ENCODE measurements at places on chromosomes 13 and 19. TPM values are rescaled to one million over a fixed set of nuclear protein-coding genes. Genes with fewer than 3 reads are reported as not detected.
A peak's percentile ranks its signal among the peaks of the same experiment; 100 is the strongest.

BEST2 gene
- total RNA-seq = 10.4 TPM

GRCh38 chr19:45147835-45148676, 12.7 kb downstream of the NKPD1 start:
- H3K36me3 ChIP-seq = no peaks in the 10 kb centered on the region
- peaks cover 22% of the 10 kb centered on the region for H3K27me3 ChIP-seq
- peak; percentile 77 for DNase-seq
- no peaks in the 10 kb centered on the region for H3K4me1 ChIP-seq
- H3K4me3 ChIP-seq = no peak overlapping the region
- no peak overlapping the region for H3K27ac ChIP-seq

DNA sequence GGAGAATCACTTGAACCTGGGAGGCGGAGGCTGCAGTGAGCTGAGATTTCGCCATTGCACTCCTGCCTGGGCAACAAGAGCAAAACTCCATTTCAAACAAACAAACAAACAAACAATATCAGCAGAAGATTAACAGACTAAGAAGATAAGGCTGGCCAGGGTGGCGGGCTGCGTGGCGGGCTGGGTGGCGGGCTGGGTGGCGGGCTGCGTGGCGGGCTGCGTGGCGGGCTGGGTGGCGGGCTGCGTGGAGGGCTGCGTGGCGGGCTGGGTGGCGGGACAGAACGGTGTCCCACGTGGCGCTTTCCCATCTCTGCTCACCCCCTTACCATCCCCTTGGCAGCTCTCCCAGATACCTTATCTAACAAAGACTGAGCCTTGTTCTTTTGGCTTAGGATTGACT, 196.2 kb downstream of the COL4A1 start:
- DNase-seq = no peak
- H3K4me1 ChIP-seq = no peaks in the 10 kb centered on the region
- no peak overlapping the region for H3K4me3 ChIP-seq
- H3K36me3 ChIP-seq = no peaks in the 10 kb centered on the region
- no peaks in the 10 kb centered on the region for H3K27me3 ChIP-seq

DNA sequence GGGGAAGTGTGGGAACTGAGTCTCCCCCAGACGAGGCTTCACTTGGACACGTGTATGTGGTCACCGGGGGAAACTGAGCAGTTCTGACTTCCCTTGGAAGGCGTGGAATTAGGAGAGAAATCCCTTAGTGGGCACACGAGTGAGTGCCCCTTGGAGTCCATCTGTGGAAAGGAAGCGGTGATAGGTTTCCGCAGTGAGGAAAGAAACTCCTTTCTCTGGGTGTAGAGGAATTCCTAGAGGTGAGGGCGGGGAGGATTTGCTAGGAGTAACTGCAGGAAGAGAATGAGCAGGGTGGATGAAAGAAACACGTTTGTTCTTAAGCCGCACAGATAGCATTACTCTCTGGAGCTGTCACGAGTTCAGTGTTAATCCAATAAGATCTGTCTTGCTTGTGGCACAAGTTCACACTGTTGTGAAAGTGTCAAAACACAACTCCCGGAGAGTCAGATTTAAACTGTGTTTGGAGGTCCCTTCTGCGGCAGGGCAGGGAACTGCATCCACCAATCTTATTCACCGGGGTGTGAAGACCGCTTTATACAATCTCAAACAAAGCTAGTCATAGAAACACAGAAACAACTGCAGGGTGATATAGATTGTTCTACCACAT, 1.2 kb downstream of the KL start:
- H3K4me3 ChIP-seq = peak overlapping the region; percentile 60
- no peak overlapping the region for H3K27ac ChIP-seq
- H3K27me3 ChIP-seq = peaks cover 63% of the 10 kb centered on the region

- H3K4me3 ChIP-seq = no peak overlapping the region
- no peak overlapping the region for H3K27ac ChIP-seq
- no peak for DNase-seq
- no peaks in the 10 kb centered on the region for H3K27me3 ChIP-seq
Observed at GRCh38 chr19:51698296-51698695, 5.2 kb downstream of the SPACA6 start.

DNA sequence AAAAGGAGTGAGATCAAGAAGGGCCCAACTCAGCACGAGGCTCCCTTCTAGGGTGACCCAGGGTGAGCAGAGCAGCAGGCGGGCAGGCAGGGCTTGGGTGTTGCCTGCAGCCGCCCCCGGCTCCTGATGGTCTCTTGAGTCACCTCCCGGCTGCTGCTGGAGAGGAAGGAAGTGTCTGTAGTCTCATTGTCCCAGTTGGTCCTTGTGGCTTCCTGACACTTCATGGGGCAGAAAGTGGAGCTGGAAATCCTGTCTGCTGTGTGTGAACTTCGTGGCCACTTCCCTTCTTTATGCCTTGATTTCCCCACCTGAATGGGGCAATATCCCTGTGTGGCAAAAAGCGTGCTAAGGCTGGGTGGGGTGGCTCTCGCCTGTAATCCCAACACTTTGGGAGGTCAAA, 2.5 kb downstream of the MAP1S start:
- H3K36me3 ChIP-seq = no peaks in the 10 kb centered on the region
- DNase-seq = no peak
- H3K27me3 ChIP-seq = no peaks in the 10 kb centered on the region
- H3K4me3 ChIP-seq = no peak overlapping the region
